ENCODE measurements at places on chromosomes 2 and 18.

DNA sequence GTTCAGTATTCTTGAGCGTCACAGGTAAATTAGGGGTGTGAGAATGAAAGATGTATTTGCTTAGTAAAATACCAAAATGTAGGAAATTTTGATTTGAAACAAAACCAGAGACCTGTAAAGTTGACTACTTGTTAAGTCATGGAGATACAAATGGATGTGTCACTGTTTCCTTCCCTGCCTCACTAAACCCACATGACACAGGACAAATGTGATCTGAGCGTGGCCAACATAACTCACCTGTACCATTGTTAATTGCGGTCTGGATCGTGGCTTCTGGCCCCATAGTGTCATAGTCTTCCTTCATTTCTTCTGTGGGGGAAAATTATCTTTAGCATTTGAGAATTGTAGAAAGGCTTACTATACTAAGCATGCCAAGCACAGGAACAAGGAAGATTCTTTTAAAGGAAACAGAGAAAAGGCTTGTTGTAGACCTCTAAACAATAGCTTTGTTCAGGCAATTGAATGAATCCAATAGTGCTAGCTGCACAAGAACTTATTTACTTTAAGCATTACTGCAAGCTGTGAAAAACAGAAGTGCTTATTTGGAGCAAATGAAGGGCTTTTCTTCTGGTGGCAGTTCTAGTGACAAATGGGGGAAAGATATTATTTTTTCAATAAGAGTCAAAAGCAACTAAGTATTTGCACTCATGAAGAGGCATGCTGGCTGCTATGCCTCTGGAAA lies 95.2 kb downstream of the ZEB2 start:
- no peak for DNase-seq

- DNase-seq, result no peak
Measured at GRCh38 chr2:218032336-218033171, 29.8 kb upstream of the TNS1 start.

DNA sequence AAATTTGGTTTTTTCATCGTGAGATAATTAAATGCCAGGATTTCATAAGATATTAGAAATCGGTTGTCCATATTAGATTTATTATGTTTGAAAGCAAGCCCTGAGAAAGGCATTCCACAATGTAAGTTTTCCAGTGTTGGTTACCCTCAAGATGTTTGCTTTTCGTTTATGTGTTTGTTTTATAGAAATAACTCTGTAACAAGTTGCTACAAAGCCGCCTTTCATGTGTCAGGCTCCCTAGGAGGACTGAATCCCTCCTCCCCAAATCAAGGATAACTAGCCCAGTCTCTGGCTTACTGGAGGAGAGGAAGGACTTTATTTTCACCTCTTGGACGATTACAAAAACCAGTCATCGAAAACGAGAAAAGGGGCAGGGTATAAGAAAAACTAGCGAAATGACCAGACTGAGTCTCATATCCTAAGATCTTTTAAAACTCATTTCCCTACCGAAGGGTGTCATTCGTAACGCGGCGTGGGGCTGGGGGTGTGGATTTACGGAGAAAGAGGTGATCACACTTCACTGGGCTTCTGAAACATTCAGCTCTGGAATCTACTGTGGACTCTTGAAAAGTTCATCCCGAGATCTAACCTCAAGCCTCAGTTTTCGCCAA lies 1.0 kb upstream of the PEX13 start:
- DNase-seq, result no peak

DNA sequence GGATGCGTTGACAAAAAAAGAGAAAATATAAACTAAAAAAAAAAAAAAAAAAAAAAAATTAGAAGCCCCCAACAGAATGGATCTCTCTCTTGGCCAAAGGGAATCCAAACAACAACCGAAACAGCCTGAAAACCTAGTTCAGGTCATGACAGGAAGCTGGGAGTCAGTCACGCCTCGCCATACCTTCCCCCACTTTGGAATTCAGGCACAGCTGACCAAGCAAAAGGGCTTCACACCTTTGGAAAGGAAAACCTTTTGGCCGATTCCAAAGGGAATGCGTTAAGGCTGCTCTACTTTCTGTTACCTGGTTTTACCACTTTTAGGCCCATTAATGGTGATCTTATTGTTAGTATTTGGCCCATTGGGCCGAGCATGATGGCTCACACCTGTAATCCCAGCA lies 17.9 kb upstream of the RMC1 start:
- no peak for DNase-seq

- no peak for DNase-seq
Measured at GRCh38 chr18:10727477-10727876, 201.7 kb downstream of the NAPG start.

DNA sequence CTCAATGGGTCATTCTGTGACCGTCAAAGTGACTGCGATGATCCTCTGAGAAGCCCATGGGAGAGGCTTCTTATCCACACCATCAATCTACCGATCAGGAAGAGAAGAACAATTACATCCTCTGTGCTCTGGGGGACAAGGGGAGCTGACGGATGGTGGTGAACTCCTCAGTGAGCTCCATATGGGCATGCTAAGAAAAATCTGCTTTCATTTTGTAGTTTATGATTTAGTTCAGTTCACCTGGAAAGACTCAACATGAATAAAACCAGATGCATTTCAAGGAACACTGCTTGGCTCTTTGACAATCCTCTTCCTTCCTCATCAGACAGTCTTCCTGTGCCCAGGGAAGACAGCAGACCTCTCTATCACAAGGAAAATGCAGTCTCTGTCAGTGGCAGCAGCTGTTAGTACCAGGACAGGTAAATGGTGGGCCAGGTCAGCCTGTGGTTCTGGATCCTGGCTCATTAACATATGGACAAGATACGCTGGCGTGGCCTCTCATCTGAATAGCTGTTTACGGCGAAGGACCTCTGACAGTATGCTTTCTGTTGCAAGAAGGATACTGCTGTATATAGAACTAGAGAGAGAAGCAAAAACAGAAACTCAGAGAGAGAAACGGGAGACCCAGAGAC lies 176.9 kb downstream of the BCL2 start:
- DNase-seq, result no peak

GRCh38 chr2:231886071-231886681 lies 40.0 kb downstream of the NPPC start:
- DNase-seq, result no peak

DNA sequence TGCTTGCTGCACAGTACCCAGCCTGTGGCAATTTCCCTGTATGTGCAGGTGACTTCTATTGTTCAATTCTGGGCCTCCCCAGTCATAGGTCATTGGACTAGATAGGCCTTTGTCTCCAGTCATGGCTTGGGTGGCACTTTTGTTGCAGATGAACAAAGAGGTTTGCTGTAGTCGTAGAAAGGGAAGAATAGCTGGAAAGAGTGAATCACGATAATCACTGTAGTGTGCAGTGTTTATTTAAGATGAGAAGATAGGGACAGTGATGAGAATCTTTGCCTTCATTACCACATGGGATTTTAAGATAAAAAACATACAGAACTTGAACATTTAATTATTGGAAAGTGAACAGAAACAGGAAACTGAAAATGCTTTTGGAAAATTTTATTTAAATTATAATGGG lies 156.1 kb upstream of the CYRIA start:
- no peak for DNase-seq

- no peak for DNase-seq
Measured at GRCh38 chr2:213149294-213149875, 2.0 kb downstream of the IKZF2 start.

DNA sequence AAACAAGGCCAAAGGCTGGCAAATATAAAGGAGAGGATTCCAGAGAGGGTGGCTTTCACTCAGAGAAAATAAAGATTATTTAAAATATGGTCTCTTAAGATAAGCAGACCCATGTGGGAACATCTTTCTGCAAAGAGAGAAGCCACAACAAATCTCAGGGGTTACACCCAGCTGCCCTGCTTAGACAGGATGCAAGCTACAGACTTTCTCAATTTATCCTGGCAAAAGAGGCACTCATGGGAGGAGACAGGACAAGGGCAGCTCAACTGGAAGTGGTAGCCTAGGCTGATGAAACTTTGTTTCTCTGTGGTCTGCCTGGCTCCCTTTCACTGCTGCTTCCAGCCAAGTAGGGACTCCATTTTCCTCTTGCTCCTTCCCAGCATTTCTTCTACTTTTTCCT lies 25.9 kb upstream of the SULT1C4 start:
- no peak for DNase-seq

DNA sequence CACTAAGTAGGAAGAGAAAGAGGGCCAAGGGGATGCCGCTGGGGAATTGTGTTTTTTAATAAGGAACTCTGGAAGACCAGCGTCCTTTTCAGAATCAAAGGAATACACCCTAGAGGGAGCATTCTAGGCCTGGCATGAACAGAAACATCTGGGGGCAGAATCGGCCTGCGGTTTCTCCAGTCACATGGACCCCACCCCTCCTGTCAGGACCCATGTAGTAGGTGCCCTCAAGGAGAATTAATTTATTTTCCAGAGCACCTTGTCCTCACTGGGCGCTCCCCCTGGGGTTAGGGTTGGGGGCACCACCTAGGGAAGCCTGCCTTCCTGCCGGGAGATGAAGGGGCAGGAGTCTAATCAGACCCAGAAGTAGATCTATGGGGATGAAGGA lies 44.2 kb downstream of the TMEM37 start:
- no peak for DNase-seq

DNA sequence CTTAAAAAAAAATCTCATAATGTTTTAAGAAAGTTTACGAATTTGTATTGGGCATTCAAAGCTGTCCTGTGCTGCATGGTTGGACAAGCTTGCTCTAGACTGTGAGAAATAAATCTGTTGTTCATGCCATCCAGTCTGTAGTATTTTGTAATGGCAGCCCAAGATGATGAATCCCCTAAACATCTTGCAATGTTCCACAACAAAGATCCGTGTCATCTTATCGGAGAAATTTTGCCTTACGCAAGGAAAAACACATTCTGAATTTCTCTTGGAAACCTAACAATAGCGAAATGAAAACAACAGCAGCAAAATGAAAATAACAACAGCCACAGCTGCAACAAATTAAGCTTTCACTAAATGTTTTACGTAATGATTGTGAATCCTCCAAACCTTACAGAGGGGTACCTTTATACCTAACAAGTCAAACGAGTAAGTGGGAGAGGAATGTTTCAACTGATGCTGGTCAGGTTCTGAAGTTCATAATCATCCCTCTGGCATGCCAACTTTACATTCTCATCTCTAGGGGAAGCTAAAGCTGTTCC lies 76.1 kb upstream of the RNU4ATAC start:
- no peak for DNase-seq
